Esophagus muscularis mucosa (tissue), 4 donors: ENCODE measurements at places on chromosomes 6 and 20. TPM values are rescaled to one million over a fixed set of nuclear protein-coding genes. Genes with fewer than 3 reads are reported as not detected.

The GSTA1 gene
- not detected for total RNA-seq

- peaks cover 38% of the 10 kb centered on the region for H3K4me1 ChIP-seq
- no peaks in the 10 kb centered on the region for H3K36me3 ChIP-seq
- H3K27ac ChIP-seq: peak within 1 kb of the TSS; percentile 81
- no peaks in the 10 kb centered on the region for H3K27me3 ChIP-seq
- H3K4me3 ChIP-seq: peak within 1 kb of the TSS; percentile 86
- DNase-seq: peak; percentile 94
Observed at GRCh38 chr6:39934131-39934757, at the start of gene MOCS1. Gene MOCS1 (minus strand): TSS chr6:39934462. CDS start chr6:39934417, 45 bp downstream.

DNA sequence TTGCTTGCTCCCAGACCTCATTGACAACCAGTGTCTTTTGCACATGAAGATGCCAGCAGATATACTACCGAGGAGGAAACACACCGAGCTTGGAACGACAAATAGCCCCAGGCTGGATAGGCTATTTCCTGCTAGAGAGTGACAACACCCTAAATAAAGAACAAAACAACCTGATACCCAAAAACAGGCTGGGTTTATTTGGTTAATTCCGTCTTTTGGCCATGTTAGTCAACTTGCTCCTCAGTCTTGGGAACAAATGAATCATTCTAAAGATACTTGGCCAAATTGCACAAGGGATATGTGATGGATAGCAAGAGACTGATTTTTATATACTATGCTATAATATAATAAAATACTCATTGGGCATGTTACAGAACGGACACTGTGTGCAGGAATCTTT, 11.5 kb upstream of the MUC22 start:
- no peak overlapping the region for H3K27ac ChIP-seq
- no peaks in the 10 kb centered on the region for H3K4me1 ChIP-seq
- no peak for DNase-seq
- H3K36me3 ChIP-seq: no peaks in the 10 kb centered on the region
- no peaks in the 10 kb centered on the region for H3K27me3 ChIP-seq

- no peak overlapping the region for H3K27ac ChIP-seq
- H3K36me3 ChIP-seq: peaks cover 4% of the 10 kb centered on the region
- H3K27me3 ChIP-seq: no peaks in the 10 kb centered on the region
- H3K4me3 ChIP-seq: no peak overlapping the region
- peaks cover 33% of the 10 kb centered on the region for H3K4me1 ChIP-seq
- no peak for DNase-seq
Observed at GRCh38 chr6:31899882-31900722, 1.8 kb downstream of the ZBTB12 start.
